Mesenchymal stem cell (in vitro differentiated cells and primary cell): ENCODE measurements at places on chromosomes 7 and 10.

DNA sequence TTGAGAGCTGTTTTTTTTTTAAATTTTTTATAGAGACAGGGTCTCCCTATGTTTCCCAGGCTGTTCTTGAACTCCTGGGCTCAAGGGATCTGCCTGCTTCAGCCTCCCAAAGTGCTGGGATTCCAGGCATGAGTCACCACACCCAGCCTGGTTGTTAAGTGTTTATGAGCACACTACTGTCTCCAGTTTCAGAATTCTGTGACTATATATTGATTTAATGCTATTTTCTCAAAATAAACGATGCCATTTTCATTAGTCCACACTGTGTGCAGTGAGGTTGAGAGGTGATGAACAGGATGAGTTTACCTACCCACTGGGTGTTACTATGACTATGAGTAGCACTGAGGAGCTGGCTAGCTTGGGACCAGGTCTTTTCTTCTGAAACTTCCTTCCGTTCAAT, 110.9 kb upstream of the FAM180A start:
- peak; percentile 58 for DNase-seq

DNA sequence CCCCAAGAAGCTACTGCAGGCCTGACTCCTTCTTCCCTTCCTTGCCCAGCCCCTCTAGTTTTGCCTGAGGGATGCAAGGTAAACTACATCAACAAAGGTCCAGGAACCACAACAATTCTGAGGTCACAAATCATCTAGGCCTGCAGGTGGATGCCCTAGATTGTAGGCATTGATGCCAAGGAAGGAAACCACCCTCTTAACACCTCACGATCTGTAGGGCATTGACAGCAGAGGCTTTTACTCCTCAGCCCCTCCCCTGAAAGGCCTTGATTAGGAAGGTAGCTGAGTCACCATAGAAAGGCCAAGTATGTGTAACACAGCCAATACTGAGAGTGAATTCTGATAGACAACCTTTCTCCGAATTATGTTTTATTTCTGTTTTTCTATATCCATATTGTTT, 46.7 kb upstream of the FAM3C start:
- DNase-seq: no peak

DNA sequence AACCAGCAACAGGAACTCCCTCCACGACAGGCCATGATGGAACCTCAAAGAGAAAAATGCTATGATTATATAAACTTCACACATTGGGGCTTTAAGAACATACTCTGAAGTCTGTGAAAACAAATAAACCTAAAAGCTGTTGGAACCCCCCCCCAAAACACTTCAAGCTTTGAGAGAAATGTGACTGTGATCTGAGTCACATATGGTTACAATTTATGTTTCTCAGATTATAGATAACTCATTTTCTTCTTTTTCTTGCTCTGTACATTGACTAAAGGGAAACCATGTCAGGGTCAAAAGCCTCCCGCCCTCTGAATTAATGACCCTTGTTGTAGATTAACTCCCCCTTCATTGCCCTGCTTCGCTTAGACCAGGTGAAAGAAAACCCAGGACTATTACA, 15.8 kb downstream of the VOPP1 start:
- no peak for DNase-seq

GRCh38 chr7:102873470-102874165, 39.2 kb upstream of the LRRC17 start:
- DNase-seq: no peak

DNA sequence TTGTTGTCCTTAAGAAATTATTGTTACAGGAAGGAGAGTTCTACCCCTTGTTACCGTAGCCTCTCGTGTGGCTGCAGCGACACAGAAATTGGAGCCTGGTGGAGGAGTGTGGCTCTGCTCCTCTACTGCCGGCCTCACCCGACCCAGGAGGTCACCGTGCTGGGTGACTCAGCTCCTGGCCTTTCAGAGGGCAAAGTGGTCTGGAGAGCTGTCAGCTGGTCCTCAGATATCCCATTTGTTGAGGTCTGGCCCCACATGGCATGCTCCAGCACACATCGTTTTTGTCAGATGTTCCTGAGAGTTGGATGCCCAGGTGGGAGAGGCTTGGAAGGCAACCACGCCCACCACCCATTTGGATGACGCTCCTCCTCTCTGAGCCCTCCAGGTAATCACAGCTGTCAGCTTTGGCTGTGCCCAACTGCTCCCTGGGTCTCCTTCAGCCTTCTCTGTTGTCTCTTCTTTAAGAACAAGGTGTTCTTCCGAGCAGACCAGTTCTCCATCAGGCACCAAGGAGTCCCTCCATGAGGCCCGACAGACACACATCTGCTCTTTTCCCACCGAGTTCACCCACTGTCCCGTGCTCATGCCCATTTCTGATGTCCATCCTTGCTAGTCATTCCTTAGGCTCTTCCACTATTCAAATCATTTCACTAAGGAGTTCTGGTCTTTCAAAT, 80.3 kb downstream of the RAMP3 start:
- DNase-seq: no peak

DNA sequence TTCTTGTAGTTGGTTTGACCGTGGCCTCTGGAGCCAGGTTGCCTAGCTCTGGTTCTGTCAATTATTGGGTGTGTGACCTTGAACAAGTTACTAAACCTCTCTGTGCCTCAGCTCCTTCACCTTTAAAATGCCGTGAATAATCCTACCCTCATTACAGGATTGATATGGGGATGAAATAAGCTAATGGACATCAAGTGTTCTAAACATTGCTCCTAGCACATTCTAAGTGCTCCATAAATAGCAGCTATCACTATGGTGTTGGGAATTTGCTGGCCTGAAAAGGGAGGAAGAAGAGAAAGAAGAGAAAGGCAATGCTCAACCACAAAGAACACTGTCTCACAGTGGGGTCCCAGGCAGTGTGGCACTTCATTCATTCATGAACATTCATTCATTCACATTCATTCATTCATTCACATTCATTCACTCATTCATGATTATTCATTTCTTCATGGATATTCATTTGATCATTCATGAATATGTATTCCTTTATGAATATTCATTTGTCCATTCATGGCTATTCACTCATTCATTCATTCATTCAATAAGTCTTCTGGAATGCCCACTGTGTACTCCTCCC, 38.8 kb downstream of the TMEM130 start:
- DNase-seq: no peak

- no peak for DNase-seq
Observed at GRCh38 chr10:75057680-75058079, 53.8 kb upstream of the SAMD8 start.

- DNase-seq: no peak
Observed at GRCh38 chr10:62491597-62491996, 117.4 kb downstream of the ZNF365 start.

DNA sequence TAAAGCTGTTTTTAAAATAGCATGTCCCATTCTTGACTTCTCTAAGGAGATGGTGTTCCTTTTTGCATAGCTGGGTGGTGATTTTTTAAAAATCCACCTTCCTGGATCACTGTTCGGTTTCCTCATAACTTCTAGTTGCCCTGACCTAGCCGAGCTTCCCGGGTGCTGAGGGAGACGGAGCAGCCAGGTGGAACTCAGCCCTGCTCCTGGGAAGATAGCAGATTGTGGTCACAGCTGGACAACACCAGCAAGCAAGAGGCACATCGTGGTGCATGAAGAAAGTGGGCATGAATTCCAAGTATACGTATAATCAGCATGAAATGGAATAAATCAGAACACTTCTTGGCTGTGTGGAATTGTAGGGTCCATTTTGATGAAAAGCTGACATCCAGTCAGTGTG, 73.5 kb upstream of the RSU1 start:
- DNase-seq: no peak

- no peak for DNase-seq
Observed at GRCh38 chr10:124974131-124974530, 32.2 kb downstream of the ZRANB1 start.

DNA sequence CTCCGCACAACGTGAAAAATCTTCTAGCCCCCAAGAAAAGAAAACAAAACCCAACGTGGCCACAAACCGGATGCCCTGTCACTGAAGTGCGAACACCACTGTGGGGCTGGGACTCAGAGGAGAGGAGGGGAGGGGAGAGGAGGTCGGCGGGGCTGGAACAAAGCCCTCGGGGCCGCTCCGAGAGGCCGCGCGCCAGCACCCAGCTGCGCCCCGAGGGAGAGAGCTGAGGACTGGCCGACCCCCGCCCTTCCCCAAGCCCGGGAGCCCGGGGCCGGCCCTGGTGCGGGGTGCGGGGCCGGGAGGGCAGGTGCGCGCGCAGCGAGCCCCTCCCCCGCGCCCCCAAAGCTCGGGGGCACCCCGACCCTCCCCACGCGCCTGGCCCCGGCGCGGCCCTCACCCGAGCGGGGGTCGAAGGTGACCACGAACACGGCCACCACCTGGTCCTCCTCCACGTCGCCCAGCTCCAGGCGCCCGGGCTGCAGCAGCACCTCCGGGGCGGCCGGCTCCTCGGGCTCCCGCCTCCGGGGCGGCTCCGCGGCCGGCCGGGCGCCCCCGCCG, 398 bp downstream of the DENND11 start:
- DNase-seq: peak; percentile 59

DNA sequence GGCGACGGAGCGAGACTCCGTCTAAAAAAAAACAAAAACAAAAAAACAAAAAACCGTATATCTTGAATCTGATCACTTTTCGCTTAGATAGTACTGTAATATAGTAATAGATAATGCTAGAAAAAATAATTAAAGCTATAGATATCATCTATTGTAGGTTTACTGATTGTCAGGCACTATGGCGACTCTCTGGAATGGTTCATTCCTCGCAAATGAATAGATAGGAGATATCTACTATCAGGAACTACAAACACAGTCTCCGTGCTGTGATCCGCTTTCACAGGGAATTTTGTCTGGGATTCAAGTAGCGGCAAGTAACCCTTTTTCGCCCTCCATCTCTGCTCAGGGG, 342 bp upstream of the MEIG1 start:
- no peak for DNase-seq

DNA sequence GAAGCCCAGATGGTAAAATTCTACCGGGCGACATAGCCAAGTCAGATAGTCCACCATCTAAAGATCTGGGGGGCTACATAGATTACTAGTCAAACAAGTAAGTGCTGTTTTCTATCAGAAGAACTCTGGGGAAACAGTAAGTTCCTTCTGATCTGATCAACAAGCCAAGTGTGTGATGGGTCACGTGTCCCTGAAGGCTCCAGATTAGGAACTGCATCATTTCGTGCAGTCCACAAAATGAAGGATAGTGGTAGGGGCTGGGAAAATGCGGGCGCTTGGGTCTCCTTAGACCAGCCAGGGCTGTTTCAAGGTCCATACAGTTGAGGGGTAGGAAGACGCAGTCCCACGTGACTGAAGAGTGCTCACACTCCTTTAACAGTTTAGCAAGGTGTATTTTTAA, 1.8 kb upstream of the CHN2 start:
- DNase-seq: no peak

DNA sequence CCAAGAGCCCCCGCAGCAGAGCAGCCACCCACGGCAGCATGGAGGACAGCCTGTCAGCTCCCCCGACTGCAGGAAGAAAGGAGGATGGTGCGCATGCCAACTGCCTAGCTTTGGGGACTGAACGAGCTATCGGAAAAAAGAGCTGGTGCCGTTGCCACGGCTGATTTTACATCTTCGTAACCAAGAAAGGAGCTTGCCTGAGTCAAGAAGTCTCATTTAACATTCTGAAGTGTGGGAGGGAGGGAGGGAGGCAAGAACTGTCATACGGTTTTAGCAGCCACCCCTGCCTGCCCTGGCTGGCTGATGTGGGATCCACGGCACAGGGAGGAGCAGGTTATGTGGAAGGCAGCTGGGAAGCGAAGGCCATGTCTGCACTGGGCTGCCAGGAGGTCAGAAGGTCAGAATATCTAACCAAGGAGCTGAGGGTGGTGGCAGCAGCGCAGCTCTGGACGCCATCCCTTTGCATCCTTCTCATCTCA, 74.7 kb upstream of the CAMK2B start:
- no peak for DNase-seq

- DNase-seq: no peak
Observed at GRCh38 chr7:36090976-36091873, 61.8 kb upstream of the EEPD1 start.

DNA sequence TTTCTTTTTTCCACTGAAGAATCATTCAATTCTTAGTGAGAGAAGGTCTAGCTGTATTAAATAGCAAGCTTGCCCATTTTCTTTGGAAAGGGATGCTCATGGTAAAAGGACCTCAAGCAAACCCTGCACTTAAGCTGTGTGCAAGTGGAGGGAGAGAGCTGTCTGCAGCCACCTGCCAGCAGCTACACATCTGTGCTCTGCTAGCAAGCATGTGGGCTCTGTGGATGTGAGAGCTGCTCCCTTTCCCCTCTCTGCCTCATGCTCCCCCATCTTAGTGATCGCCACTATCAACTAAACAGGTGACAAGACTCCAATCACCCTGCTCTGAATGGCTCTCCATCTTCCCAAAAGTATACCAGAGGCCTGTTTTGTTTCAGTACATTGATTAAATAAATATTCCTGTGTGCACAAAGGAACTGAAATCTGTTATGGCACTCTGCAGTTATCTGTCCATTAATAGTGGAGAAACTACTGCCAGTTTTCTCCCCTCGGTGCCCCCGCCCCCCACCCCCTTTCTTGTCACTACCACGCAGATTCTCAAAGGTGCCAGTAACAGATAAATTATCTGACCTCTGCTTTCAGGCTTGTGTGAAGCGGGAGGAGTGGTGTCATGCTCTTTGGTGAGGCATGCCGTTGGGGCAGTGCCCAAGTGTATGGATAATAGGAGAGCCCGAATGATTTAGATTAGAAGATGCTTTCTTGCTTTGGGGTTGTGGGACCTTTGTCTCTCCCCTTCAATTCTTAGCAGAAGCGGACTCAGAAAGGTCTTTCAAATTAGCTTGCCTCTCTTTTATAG, 26.4 kb downstream of the AUTS2 start:
- no peak for DNase-seq

- DNase-seq: no peak
Observed at GRCh38 chr10:76119036-76119435, 687.6 kb downstream of the LRMDA start.

- DNase-seq: no peak
Observed at GRCh38 chr7:106034383-106034782, 71.3 kb downstream of the CDHR3 start.

DNA sequence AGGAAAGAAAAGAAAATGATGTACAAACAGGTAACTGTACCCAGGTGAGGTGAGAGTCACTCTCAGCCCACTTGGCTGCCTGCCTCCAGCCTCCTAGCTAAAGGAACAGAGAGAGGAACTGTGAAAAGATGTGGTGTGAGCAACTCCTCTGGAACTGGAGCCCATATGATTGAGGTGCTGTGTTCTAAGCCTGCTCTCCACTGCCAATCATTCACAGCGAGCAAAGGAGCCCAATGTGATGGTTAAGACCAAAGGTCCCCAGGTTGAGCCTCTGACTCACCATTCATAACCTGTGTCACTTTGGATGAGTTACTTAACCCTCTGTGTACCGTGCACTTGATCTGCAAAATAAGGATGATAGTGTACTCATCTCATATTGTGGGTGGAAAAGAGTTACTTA, 868.1 kb upstream of the AUTS2 start:
- no peak for DNase-seq

GRCh38 chr10:119859420-119860258, 13.0 kb downstream of the MCMBP start:
- peak; percentile 61 for DNase-seq
